Nasal cavity respiratory epithelium epithelial cell of viscerocranial mucosa (primary cell): ENCODE measurements at places on chromosomes 5 and 9. TPM values are rescaled to one million over a fixed set of nuclear protein-coding genes. Genes with fewer than 3 reads are reported as not detected.

The PCDHA6 gene
- under 0.01 and 0.85 TPM in 2 replicates for total RNA-seq

The ECM2 gene
- 1.7 and 11.0 TPM in 2 replicates for total RNA-seq

The PCDHB14 gene
- total RNA-seq = 0.34 and 1.7 TPM in 2 replicates

The CTXN3 gene
- not detected in 2 replicates for total RNA-seq

The KCNN2 gene
- total RNA-seq = under 0.01 TPM in 1 of 2 replicates, not detected in the other

The SCGB3A1 gene
- not detected in 2 replicates for total RNA-seq

The PSMD5 gene
- total RNA-seq = 25.1 and 29.0 TPM in 2 replicates

The QRFP gene
- total RNA-seq = not detected in 2 replicates

The CDC20B gene
- total RNA-seq = under 0.01 TPM in 1 of 2 replicates, not detected in the other

The TXNDC8 gene
- not detected in 2 replicates for total RNA-seq

The ZNF608 gene
- total RNA-seq = 1.4 and 17.4 TPM in 2 replicates

The PCDHA1 gene
- under 0.01 TPM in 1 of 2 replicates, not detected in the other for total RNA-seq

The SLC34A1 gene
- total RNA-seq = 0.14 TPM in 1 of 2 replicates, not detected in the other

The DEPDC1B gene
- 1.3 and 2.7 TPM in 2 replicates for total RNA-seq

The UIMC1 gene
- 34.3 and 43.4 TPM in 2 replicates for total RNA-seq

The GABRG2 gene
- total RNA-seq = not detected in 2 replicates

The SPINK7 gene
- total RNA-seq = 1.9 and 37.3 TPM in 2 replicates

The TRIM7 gene
- total RNA-seq = 12.8 and 15.7 TPM in 2 replicates

The MARCOL gene
- total RNA-seq = not detected in 2 replicates

The GGTA1 gene
- total RNA-seq = under 0.01 and 0.14 TPM in 2 replicates

The COL27A1 gene
- total RNA-seq = 3.1 and 10.5 TPM in 2 replicates

The ADGRD2 gene
- 0.07 and 0.34 TPM in 2 replicates for total RNA-seq

The PCDHA4 gene
- total RNA-seq = 0.34 and 2.3 TPM in 2 replicates

The SPATA31A3 gene
- not detected in 2 replicates for total RNA-seq

The GABRA1 gene
- total RNA-seq = not detected in 2 replicates

The ZNF483 gene
- total RNA-seq = 0.78 and 1.4 TPM in 2 replicates
